ENCODE measurements at places on chromosomes 13 and 19.

- DNase-seq = no peak
These were observed 51.0 kb upstream of the PDX1 start for GRCh38 chr13:27868641-27869435.

DNA sequence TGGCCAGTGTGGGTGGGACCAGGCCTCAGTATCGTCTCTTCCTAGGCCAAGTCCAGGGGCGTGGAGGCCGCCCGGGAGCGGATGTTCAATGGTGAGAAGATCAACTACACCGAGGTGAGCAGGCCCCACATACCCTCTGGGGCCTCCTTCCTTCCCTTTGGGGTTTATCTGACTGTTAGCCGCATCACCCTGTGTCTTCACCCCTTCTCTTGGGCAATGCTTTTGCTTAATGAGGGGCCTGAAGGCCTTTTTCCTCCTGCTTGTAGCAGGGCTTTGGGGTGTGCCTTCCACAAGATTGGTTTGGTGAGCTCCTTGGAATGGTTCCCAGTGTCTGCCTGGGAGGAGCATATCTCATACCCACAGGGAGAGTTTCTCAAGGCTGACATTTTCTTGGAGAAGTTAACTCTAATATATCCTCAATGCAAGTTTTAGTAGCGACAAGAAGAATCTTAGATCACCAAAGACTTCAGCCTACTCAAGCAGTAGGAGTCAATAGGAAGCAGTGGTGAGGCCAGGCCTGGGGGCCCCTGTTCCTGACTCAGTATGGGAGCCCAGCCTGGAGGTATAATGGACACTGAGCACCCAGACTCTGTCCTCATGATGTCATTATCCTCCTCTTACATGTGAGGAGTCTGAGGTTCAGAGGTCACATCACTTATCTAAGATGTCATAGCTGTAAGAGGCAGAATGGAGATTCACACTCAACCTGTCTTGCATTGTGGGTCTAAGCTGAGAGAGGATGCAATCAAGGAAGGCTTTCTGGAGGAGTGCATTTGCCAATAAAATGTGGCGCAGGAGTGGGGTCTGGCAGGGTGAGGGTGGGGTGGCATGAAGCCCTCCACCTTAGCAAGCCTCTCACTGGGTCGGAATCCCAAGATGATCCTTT lies 2.0 kb downstream of the GPI start:
- DNase-seq = no peak

- DNase-seq = no peak
These were observed 91.1 kb downstream of the RNASEH2B start for GRCh38 chr13:51000571-51001260.

DNA sequence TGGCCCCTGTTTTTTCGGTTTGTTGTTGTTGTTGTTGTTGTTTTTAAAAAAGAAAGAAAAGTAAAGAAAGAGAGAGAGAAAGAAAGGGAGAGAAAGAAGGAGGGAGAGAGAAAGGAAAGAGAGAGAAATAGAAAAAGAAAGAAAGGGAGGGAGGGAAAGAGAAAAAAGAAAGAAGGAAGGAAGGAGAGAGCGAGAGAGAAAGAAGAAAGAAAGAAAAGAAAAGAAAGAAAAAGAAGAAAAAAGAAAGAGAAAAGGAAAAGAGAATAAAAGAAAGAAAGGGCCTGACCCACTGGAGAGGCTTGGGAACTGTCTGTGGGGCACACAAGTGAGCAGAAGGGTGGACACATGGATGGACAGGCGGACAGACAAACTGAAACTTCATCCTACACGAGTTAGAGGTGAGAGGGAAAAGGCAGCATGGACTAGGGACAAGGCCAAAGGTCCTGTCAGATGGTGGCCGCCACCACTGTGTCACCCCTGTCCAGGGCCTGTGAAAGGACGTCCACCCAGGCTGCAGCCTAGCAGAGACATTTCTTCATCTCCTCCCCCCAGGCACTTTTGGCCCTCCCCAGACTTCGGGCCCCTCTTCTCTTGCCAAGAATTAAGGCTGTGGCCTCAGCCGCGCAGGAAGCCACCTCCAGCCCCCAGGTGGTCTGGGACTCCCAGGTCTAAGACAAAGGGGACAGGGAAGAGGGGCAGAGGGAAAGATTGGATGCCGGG lies 9.1 kb upstream of the BCAM start:
- DNase-seq = no peak

DNA sequence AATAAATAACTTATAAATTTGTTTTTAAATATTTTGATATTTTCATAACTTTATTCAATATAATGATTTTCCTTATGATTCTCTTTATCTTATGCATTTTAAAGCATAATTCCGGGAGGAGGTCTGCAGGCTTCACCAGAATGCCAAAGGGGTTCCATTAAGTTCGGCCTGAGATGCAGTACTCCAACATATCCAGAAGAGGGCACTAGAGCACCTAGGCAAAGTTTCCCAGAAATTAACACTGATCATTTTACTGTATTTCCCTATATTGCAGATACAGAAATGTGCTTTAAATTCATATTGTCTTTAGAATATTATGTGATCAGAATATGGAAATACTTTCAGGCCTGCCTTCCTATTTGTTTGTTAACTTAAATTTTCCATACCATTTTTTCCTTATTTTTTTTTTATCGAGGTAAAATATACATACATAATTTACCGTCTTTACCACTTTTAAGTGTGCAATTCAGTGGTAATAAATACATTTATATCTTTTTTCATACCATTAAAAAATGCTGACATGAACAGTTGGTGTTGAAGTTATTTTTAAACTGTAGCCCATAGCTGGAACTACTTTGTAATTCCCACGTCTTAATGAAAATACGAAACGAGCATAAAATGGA lies 58.9 kb upstream of the TM9SF2 start:
- no peak for DNase-seq

All from posterior vena cava (tissue), 2 donors.